HuH-7 (cell line): ENCODE measurements at places on chromosomes 6 and 20.

DNA sequence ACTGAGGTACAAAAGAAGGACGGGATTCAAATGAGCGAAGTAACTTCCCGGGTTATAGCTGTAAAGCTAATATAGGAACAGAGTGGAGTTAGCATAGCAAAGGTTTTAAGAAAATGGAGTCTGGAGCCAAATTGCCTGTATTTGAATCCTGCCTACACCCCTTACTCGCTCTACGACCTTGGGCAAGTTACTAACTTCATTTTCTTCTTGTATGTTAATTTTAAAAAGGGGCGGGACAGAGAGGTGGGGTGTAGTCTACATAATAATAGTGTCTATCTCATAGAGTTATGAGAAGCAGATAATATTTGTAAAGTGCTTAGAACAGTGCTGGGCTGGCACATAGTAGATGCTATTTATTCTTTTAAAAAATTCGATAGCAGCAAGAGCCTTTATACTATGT lies 705 bp downstream of the ZSCAN23 start:
- no peak for DNase-seq

DNA sequence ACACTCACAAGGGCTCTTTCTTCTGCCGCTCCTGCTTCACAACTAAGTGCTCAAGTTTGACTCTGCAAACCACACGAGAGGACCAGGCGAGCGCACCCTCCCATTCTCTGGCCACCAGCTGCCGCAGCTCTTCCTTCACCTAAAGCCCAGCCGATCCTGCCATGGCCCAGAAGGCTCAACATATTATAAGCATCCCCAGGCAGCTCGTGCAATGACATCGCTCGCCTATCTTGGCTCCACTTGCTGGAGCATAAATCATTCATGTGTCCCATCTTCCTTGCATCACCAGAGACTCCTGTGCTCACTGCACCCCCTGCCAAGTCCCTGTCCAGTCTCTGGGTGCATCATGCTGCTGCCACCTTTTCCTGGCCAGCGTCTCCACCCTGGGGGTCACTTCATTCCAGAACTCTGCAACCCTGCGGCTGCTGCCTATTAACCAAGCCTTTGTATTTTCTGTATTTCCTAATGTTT lies 59.0 kb downstream of the PSMG4 start:
- no peak for DNase-seq

GRCh38 chr6:116922853-116923548 lies 46.0 kb downstream of the RFX6 start:
- no peak for DNase-seq

GRCh38 chr6:132813173-132813856 lies 1.1 kb upstream of the RPS12 start:
- no peak for DNase-seq

- no peak for DNase-seq
These were observed 494.6 kb downstream of the RFPL4B start for GRCh38 chr6:112841553-112842329.

DNA sequence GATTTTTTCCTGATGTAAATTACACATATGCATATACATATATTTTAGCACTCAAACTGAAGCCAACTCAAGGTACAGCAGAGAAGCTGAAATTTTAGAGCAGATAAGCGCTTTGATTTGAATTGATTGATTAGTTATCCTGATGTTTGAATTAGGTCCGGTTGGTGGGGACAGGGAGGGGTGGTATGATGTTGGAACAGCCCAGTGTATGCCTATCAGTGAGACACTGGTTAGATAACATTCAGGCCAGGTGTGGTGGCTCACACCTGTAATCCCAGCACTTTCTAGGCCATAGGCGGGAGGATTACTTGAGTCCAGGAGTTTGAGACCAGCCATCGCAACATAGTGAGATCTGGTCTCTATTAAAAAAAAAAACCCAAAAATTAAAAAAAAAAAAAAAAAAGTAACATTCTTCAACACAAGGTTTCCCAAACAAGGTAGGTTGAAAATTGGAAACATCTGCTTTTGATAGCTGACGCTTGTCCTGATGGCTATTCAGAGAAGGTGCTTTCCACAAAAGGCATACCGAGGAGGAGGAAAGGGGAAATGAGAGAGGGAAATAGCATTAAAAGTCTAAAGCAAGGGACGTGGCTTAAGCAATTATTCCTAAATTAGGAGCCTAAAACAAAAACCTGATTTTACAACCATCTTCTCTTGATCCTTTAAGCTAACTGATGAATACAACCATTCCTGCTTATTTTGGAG lies 288.4 kb upstream of the JARID2 start:
- no peak for DNase-seq

GRCh38 chr6:88785478-88785877 lies 177.9 kb downstream of the RNGTT start:
- no peak for DNase-seq

DNA sequence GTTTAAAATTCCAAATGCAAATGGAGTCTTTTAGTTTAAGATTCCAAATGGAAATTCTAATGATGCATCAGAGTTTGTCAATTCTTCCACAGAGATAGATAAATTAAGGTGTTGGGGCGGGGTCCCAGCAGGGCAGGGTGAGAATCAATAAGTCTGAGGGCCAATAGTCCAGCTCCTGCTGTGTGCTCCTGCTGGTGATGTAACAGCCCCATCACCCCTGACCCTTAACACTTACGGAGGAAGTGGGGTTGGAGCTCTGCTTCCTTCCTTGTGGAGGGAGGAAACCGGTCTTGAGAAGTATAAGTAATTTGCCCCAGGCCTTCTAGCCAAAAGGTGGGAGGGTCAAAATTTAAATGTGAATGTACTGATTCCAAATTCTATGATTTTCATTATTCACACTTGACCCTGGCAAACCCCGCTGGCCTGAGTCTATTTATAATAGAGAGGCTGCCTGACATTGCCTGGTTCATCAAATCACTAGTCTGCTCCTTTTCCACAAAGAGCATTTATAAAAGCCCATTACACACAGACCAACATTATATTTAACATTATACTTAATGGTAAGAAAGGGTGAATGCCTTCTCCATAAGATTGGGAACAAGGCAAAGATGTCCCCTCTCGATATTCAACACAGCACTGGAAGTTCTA lies 17.2 kb downstream of the ZBTB2 start:
- peak; percentile 42 for DNase-seq

DNA sequence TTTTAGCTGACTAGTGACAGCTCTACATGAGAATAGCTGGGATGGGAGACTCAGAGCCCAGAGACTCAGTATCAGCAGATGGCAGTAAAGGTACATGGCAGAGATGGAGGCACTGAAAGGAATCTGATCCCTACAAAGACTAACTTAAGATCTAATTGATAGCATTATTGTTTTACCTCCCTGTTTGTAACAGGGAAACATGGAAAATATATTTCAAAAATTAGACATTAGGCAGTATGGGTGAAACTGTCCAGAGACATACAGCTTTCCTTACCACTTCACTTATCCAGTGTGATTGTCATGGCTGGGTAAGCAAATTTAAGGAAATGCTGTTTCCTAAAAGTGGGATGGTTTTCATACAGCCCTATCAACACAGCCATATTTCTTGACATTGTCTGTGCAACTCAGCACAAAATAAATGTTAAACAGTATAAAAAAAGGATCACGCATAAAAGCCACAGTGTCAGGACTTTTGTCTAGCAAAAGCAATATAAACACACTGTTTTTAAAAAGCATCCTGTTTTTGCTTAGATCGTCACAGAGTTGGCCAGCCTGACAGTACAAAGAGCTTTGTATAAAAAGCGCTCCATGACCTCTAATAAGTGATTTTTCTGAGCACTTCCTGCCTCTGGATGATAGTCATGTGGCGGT lies 376.9 kb downstream of the PHF3 start:
- peak; percentile 63 for DNase-seq

GRCh38 chr6:16961577-16961976 lies 140.3 kb upstream of the STMND1 start:
- no peak for DNase-seq

DNA sequence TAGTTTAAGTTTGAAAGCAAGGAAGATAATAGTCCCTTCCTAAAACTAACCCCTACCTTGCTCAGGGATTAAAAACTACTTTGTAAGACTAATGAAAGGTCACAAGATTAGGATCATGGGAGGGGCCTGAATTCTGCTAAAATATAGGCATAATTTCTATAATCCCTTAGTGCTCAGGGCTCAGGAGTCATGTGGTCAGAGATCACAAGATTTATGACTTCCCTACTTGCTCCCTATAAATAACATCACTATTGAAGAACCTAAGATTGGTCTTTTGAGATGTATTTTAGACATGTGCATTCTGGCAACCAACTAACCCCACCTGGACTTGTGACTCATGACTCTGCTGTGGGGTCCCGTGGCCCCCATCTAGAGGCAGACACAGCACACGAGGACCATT lies 81.1 kb downstream of the STMND1 start:
- no peak for DNase-seq

DNA sequence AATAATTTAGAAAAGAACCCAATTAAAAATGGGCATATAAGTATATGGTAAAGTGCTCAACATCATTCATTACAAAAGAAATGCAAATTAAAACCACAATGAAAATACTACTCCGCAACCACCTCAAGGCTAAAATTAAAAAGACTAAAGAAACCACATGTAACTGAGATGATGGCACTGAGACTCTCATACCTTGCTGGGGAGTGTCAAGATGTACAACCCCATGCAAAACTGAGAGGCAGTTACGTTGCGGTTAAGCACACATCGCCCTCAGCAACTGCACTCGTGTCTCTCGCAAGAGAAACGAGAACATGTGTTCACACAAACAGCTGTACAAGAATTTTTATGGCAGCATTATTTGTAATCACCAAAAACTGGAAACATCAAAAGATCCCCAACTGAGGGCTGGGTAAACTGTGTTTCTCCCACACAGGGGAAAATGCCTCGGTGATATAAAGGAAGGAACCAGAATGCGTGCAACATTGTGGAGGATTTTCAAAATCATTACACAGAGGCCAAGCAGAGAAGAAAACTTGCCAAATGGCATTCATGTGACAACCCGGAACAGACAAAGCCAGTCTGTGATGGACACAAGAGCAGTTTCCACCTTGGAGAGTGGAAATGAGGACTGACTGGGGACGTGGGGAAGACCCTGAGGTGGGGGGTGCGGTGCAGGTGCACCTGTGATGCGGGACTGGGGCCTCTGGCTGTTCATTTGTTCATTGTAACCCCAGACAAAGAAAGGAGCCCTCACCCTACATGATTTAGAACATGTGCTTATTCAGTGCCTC lies 144.9 kb downstream of the WDR27 start:
- DNase-seq, result no peak

DNA sequence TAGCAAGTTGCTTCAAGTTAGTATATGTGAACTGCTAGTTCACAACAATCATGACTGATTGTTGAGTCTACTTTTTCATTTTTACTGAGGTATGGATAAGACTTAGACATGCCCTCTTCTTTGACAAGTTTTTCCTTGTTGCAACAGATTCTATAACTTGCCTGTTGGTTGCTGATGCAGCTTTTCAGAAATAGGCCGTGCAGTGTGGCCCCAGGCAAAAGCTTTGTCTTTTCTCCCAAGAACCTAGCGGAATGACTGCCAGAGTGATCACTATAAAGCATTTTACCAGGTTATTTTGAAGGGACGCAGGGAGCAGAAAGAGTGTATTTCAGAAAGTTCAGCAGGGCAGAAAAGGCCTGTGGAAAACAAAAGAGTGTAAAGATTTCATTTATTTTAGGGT lies 16.0 kb downstream of the HECA start:
- no peak for DNase-seq

DNA sequence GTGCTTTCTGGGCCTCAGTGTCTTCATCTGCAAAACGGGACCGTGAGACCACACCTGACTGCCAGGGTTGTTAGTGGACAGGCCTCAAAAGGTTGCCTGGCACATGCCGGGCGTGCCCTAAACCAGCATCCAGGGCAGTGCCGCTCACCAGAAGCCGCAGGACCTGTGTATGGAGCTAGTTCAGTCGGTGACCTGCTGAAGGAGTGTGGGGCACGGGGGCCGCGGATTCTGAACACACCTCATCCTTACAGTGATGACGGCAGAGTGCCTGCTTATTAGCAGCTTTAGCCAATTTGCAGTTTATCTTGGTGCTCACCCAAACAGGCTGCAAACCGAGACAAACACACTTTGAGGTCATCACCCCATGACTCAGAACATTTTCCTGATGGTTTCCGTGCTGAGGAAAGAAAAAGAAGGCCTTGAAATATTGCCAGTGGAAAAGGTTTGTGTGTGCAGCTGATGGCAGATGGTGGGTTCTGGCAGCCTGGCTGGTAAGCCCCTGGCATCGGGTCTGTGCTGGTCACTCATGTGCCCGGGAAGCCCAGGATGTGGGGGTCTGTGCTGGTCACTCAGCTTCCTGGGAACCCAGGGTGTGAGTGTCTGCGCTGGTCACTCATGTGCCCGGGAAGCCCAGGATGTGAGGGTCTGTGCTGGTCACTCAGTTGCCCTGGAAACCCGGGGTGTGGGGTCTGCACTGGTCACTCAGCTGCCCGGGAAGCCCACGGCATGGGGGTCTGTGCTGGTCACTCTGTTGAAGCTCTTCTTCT lies 153.8 kb downstream of the ERMARD start:
- DNase-seq, result no peak

DNA sequence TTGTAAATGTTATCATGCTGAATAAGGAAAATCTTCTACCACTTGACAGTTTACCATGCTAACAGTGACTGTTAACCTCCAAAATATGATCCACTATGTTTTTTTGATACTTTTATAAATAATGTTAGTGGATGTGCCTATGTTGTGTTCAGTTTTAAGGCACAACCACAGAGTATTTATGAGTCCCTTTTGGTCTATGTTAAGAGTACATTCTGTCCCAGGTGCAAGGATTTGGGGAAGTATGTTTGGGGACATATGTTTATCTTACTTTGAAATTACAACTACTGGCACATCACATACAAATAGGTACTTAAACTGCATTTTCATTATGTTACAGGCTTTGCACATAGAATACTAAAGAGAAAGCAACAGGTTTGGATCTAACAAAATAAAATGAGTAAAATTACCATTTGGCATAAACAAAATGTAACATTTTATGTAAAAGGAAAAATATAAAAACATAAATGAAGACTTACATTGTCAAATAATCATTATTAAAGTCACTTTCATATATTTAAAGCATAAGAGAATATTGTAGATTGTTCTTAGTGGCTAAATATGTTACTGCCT lies 71.2 kb downstream of the SESN1 start:
- DNase-seq, result no peak

DNA sequence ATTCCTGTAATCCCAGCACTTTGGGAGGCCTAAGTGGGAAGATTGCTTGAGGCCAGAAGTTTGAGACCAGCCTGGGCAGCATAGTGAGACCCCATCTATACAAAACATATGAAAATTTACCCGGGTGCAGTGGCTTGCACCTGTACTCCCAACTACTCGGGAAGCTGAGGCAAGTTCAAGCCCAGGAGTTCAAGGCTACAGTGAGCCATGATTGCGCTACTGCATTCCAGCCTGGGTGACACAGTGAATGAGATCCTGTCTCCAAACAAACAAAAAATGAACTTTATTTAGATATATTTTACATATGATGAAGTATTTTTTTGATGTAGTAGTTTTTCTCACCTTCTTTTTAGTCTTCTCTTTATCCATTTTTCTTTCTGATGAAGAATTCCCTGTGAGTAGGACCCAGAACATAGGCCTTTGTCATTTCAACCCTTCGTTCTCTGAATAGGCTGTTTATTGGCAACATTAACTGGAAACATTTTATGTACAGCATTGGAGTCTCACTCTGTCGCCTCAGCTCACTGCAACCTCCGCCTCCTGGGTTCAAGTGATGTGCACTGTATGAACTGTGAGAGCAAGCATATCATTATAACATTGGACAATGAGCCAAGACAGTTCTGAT lies 10.9 kb downstream of the KIF3B start:
- no peak for DNase-seq

- DNase-seq, result no peak
These were observed 215.1 kb upstream of the TBX18 start for GRCh38 chr6:84979541-84979940.
